ENCODE measurements at places on chromosomes 7 and 10.

DNA sequence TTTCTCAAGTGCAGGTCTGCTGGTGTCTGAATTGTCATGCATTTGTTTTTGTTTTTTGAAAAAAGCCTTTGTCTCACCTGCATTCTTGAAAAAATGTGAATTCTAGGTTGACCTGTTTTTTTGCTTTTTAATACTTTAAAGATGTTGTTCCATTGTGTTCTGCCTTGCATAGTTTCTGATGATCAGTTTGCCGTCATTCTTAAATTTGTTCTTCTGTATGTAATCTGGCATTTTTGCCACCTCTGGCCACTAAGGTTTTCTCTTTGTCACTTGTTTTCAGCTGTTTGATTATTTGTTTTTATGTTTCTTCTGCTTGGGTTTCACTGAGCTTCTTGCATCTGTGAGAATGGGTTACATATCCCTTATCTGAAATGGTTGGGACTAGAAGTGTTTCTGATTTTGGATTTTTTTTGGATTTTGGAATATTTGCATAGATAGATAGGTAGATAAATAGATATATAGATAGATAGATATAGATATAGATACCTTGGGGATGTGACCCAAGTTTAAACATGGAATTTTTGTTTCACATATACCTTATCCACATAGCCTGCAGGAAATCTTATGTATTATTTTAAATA is 16.5 kb downstream of the MGMT start:
- DNase-seq: no peak

GRCh38 chr7:122717356-122718089 is 14.8 kb upstream of the RNF148 start:
- DNase-seq: no peak

DNA sequence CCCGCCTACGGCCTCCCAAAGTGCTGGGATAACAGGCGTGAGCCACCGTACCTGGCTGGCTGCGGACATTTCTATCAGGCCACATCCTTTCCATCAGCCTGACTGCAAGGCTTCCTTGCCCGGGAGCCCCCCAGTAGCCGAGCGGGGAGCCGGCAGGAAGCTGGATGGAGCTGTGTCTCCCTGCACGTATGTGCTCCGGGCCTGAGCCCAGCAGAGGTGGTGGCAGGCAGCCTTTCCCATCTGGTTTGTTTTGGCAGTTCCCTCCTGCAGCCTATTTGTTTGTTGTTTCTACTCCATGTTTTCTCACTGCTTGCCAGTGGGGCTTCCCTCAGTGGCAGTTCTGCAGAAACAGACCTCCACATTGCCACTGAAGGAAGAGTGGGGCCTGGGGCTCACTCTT is 5.4 kb downstream of the POP7 start:
- no peak for DNase-seq

DNA sequence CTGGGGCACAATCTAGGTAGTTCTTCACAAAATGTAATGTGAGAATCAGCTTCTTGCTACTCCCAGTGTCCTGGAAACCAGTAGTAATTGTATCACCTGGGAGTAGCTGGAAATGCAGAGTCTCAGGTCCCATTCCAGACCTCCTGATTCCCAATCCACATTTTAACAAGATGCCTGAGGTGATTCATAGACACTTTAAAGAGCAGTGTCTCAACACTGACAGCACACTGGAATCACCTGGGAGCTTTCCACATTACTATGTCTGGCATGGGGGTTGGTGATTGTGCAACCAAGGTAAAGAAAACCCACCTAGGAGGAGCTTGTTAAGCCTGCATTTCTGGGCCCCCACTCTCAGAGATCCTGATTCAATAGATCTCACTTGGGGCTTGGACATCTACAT is 11.1 kb downstream of the DPY19L1 start:
- no peak for DNase-seq

GRCh38 chr10:9357471-9357870 is 1303.0 kb downstream of the GATA3 start:
- DNase-seq: no peak

DNA sequence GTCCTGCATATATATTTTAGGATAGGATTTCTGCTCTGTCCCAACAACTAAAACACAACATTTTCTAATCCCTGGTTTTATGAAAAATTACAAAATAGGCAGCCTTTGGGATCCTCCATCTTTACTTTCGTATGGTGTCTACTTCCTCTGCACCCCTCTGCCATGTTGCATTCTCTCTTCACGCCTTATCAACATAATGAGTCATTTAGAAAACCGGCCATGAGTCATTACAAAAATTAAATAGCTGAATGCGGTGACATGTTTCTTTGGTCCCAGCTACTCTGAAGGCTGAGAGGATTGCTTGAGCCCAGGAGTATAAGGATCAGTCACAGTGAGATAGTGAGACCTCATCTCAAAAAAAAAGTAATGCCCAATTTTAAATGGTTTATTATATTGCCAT is 148.1 kb upstream of the CELF2 start:
- no peak for DNase-seq

GRCh38 chr7:87337331-87337730 is 8.1 kb upstream of the CROT start:
- no peak for DNase-seq

GRCh38 chr10:109765838-109766237 is 157.5 kb downstream of the XPNPEP1 start:
- no peak for DNase-seq

DNA sequence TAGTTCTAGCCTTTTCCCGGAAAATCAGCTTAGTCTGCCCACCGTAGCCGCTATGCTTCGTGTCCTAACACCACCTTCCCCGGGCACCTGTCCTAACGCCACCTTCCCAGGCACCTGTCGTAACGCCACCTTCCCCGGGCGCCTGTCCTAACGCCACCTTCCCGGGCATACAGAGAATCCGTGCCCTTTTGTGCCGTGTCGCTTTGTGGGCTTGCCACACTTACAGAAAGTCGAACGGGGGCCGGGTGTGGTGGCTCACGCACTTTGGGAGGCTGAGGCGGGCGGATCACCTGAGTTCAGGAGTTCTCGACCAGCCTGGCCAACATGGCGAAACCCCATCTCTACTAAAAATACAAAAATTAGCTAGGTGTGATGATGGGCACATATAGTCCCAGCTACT is 73.6 kb upstream of the DNAJB6 start:
- no peak for DNase-seq

DNA sequence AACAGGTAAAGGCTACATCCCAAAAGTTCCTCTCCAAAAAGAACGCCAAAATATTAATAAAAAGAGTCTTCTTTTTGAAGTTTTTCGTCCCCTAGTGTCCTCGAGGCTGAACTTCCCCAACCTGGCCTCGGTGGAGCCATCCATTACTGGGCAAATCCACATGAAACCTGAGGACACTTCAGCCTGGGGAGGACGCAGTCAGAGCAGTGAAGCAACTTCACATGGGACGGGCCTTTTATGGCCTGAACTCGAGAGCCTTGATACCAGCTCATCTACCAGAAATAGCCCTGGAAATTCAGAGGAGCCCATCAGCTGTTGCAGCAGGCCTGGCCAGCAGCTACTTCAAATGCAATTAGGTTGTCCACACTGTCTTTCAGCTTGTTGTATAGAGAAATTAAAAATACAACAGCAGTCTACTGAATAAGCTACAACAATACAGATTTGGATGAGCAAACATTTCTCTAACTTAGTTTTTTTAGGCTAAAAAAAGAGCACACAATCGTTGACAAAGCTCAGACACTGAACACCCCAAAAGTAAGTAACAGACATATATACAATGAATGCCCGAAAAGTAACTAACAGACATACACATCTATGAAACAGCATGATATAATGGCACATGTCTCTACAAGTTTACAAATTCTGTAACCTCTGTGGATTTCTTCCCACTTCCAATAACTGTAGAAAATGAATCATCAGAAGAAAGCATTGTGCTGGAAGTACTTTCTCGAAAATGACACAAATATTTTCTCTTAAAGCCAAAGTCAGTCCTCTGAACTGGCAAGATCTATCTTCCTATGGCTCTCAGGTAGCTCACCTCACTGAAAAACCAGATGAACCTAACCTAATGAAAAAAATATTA is at the start of gene SVIL:
SVIL (minus strand) TSS at position 208 of the 862 bp plus-strand sequence. CDS start 79,913 bp downstream, outside the sequence.
- no peak for DNase-seq

GRCh38 chr7:131074043-131074442 is 253.6 kb upstream of the MKLN1 start:
- DNase-seq: no peak

- no peak for DNase-seq
Measured at GRCh38 chr10:97895915-97896314, 46.3 kb downstream of the GOLGA7B start.

DNA sequence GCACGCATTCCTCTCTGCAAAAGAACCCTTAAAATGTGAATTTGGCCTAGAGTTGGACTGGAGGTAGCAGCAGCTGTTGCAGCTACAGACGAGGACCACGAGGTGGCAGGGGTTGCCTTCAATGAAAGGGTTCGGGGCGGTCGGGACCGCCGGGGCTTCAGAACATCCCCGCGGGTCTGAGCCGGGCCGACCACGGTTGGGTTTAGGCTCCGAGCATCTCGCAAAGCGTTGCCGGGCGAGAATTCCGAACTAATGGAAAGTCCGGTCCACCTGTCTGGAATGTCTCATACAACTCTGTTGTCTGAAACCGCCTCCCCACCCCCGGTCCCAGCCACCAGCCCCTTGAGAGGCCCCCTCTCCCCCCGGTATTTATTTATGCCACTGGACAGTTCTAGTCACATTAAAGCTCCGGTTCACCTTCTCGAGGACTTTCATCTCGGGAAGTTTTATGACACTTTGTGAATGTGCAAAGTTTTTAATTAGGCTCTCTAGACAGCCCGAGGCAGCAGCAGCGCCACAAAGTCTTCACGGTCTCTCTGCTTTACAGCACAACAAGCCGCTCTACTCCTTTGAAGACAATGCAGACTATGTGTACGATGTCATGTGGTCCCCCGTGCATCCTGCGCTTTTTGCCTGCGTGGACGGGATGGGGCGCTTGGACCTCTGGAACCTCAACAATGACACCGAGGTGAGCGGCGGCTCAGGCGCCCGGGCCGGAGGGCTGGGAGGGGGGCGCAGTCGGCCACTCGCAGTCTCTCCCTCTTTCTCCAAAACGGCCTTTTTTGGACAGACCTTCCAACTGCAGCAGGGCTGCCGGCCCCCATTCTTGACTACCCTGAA is 246.2 kb downstream of the SLC25A13 start:
- DNase-seq: peak; percentile 17

- DNase-seq: no peak
Measured at GRCh38 chr7:132613737-132614136, 37.5 kb upstream of the PLXNA4 start.

DNA sequence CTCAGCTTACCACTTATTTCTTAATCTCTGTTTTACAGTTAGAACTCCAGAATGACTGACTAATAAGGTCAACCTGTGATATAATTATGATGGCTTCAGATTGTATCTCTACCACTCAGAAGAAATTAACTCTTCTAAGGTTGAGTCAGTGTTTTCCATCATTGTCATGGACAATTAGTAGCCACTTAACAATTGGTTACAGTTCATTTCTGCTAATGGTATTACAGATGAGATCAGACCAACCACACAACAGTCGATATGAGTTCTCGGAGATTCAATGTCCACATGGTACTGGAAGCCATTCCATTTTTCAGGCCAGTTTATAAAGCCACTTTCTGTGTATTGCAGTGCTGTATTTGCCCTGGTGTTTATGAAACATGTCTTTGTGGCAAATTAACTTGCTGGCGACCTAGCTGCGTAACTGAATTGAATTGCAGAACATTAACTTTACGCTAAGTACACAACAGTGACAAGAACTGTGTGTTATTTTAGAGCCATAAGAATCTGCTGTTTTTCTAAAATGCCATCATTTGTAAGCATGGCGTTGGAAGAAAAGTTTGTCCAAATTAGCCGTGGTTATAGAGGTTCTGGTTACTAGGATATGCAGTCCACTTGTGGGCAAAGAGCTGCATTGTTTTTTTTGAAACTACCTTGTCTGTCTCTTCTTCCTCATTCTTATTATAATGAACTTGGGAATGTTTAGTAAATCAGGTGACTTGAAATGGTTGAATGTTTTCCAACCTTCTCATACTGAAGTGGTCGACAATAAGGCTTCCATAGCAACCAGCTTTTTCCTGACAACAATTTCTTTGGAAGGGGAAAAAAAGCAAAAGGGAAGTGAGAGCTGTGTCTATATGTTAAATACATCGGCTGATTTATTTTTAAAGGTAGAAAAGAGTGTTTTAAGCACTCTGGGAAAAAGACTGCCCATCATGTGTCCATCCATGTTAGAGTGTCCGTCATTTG is 76.4 kb downstream of the CELF2 start:
- no peak for DNase-seq

- no peak for DNase-seq
Measured at GRCh38 chr7:107723255-107723654, 20.7 kb upstream of the CBLL1 start.

DNA sequence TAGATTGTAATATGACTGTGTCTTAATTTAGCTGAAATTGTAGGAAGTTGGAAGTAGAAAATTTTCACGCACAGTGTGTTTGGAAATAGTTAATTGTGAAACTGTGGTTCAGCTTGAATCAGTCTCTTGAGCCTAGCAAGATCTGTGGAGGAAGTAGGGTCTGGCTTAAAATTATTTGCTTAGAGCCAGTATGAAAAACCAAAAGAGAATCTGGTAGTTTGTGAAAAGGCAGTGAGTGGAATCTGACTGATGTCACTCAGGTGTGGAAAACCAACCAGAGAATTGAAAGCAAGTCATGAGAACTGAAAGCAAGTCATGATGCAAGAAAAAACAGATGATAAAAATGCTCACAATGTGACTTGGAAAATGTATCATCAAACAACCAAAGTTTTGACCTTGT is 11.5 kb downstream of the LIPJ start:
- no peak for DNase-seq

DNA sequence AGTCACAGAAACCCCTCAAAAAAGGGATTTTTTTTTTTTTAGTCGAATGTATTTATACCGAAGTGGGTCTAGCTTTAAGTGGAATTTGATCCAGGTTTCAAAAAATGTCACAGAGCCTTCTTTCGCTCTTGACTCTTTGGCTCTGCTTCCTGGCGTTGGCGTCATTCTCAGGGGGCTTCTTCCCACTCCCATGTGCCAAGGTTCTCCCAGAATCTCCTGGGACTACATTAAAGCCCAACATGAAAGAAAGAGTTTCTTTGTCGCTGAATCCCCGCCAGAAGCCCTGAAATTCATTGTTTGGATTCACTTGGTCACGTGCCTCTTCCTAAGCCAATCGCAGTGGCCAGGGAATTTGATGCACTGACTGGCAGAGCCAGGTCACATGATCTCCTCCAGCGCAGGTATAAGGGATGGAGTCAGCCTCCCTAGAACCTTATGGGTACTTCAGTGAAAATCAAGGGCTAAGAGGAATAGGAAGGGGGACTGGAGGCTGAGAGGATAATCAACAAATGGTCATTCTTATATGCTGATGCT is 101.2 kb downstream of the RPS24 start:
- no peak for DNase-seq

DNA sequence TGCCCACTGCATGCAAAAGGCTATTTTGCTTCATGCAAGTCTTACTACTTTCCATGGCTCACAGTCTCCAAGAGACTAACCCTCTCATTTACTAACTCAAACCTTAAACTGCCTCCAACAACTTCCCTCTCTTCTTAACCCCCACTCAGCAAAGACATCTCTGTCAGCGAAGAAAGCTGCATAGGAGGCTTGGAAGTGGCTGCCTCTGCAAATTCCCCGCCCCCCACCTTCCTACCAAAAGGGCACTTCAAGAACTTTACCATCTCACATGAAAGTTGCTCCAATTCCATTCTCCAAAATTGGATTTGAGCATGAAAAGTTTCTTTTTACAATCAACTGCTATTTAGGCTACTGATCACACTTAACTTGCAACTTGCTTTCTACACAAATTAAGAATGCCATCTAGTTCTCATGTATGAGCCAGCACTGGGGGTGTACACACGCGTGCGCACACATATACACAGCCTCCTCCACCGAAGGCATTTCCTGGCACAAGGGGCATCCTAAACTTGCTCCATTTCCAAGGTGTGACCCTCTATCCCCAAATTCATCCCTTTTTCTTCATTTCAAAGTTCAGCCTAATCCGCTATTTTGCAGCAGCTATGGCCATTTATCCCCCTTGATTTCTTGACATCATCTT is 1.8 kb downstream of the CCDC6 start:
- DNase-seq: no peak

Data from activated T-helper 1 cell treated with anti-CD3 and anti-CD28 coated beads, Interleukin-2, amount 50 U/mL, for 16 hours (primary cell).